ENCODE measurements at places on chromosomes 2 and 18. TPM values are rescaled to one million over a fixed set of nuclear protein-coding genes. Genes with fewer than 3 reads are reported as not detected.
A peak's percentile ranks its signal among the peaks of the same experiment; 100 is the strongest.

GRCh38 chr2:36338827-36339145, 16.8 kb upstream of the CRIM1 start:
- no peak for DNase-seq
- no peaks in the 10 kb centered on the region for H3K4me1 ChIP-seq
- no peak overlapping the region for H3K27ac ChIP-seq
- H3K27me3 ChIP-seq, result no peaks in the 10 kb centered on the region
- no peaks in the 10 kb centered on the region for H3K36me3 ChIP-seq

- H3K27ac ChIP-seq, result peak overlapping the region; percentile 42
- H3K4me1 ChIP-seq, result peaks cover 64% of the 10 kb centered on the region
- no peak overlapping the region for H3K4me3 ChIP-seq
- H3K36me3 ChIP-seq, result no peaks in the 10 kb centered on the region
- DNase-seq, result no peak
Observed at GRCh38 chr2:3656762-3657721, 958 bp upstream of the ALLC start.

DNA sequence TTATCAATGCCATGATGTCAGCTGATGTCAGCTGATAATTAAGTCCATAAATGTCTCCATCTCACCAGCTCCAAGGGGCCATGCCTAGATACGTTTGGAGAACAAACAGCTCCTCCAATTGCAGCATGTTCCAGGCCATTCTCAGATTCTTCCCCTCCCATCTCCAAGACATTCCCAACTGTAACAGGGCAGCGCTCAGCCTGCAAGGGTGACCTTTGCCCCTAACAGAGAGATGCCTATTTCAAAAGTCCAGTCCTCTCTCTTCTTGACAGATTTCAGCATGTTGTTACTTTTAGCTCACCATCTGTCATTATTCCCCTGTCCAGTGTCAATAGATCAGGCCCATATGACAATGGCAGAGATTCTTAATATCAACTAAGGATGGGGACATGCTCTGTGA, 9.9 kb downstream of the PSD4 start:
- no peak for DNase-seq
- no peak overlapping the region for H3K27ac ChIP-seq
- H3K27me3 ChIP-seq, result no peaks in the 10 kb centered on the region
- H3K4me1 ChIP-seq, result peaks cover 22% of the 10 kb centered on the region
- H3K36me3 ChIP-seq, result no peaks in the 10 kb centered on the region
- no peak overlapping the region for H3K4me3 ChIP-seq

- peaks cover 12% of the 10 kb centered on the region for H3K4me1 ChIP-seq
- no peak overlapping the region for H3K27ac ChIP-seq
- H3K36me3 ChIP-seq, result peaks cover 29% of the 10 kb centered on the region
- no peak overlapping the region for H3K4me3 ChIP-seq
Observed at GRCh38 chr2:37201766-37202165, 5.5 kb downstream of the CEBPZOS start.

- H3K4me3 ChIP-seq, result no peak overlapping the region
- no peaks in the 10 kb centered on the region for H3K27me3 ChIP-seq
- no peak overlapping the region for H3K27ac ChIP-seq
Observed at GRCh38 chr2:70632966-70633365, 79.3 kb upstream of the TGFA start.

- no peaks in the 10 kb centered on the region for H3K27me3 ChIP-seq
- H3K27ac ChIP-seq, result no peak overlapping the region
- no peak for DNase-seq
- H3K4me3 ChIP-seq, result no peak overlapping the region
- no peaks in the 10 kb centered on the region for H3K4me1 ChIP-seq
Observed at GRCh38 chr2:13662055-13662454, 945.3 kb downstream of the TRIB2 start.

DNA sequence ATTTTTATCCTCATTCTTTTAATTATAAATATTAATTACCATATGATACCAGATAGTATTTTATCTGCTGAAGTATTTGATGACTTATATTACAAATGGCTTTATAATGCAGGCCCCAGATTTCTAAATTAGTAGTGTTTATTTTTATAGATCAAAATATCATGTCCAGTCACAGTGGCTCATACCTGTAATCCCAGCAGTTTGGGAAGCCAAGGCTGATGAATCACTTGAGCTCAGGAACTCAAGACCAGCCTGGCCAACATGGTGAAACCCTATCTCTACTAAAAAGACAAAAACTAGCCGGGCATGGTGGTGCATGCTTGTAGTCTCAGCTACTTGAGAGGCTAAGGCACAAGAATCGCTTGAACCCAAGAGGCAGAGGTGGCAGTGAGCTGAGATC, 100.1 kb upstream of the ARHGAP15 start:
- DNase-seq, result no peak
- H3K27ac ChIP-seq, result no peak overlapping the region
- peaks cover 13% of the 10 kb centered on the region for H3K27me3 ChIP-seq
- H3K4me1 ChIP-seq, result peaks cover 6% of the 10 kb centered on the region

- H3K27ac ChIP-seq, result no peak overlapping the region
- DNase-seq, result no peak
- no peaks in the 10 kb centered on the region for H3K36me3 ChIP-seq
Observed at GRCh38 chr2:44793322-44793870, 148.1 kb upstream of the SIX3 start.

DNA sequence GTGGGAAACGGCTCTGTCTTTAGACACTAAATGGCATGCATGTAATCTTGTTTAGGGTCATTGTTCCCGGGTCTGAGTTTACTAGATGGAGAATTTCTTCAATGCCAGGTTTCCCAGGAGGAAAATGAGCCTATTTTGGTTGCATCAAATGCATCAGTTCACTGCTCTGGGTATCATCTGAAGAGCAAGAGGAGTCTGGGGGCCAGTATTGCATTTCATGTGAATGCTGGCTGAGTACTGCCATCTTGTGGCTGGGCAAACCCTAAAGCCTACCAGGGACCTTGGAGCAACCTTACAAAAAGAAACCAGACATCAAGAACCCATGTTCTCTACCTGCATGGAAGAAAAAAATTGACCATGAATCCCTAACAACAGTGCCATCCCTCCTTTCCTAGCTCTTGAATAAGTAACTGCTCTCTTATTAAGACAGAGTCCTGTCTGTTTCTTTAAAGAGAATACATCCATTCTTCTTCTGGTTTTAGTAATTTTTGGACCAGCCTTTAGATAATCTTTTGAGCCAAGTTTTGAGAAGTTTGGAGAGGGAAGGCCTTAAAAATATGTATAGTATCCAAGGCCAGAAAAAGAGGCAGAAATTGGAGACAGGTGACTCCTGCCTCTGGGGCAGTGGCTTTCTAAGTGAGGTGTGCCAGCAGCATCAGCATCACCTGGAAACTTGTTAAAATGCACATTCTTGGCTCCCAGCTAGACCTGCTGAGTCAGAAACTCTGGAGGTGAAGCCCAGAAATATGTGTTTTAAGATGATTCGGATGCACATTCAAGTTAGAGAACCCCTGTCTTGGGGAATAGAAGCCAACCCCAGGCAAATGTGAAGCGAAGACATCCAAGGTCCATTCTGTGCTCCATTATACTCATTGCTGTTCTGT, 261.0 kb upstream of the CXCR4 start:
- H3K36me3 ChIP-seq, result no peaks in the 10 kb centered on the region
- no peak overlapping the region for H3K27ac ChIP-seq
- H3K27me3 ChIP-seq, result no peaks in the 10 kb centered on the region
- no peak overlapping the region for H3K4me3 ChIP-seq
- peak; percentile 72 for DNase-seq
- H3K4me1 ChIP-seq, result peaks cover 4% of the 10 kb centered on the region

DNA sequence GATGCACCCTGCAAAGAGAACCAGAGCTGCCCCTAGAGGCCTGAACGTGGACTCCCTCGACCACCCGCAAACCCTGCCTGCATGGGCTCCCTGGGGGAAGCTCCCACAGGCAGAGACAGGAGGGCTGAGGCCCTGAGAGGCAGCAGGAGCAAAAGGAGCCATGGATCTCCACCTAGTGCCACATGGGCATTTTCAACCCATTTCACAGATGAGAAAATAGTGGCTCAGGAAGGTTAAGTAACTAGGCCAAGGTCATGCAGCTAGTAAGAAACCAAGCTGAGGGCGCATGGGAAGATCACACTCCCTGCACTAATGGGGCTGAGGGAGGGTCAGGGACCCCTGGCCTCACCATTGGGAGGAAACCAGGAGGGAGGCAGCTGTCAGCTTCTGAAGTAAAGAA, 271.7 kb upstream of the RAB6C start:
- no peak overlapping the region for H3K4me3 ChIP-seq
- no peak for DNase-seq
- H3K36me3 ChIP-seq, result no peaks in the 10 kb centered on the region
- peaks cover 18% of the 10 kb centered on the region for H3K4me1 ChIP-seq
- no peaks in the 10 kb centered on the region for H3K27me3 ChIP-seq

- DNase-seq, result no peak
- no peaks in the 10 kb centered on the region for H3K27me3 ChIP-seq
- no peaks in the 10 kb centered on the region for H3K36me3 ChIP-seq
Observed at GRCh38 chr2:226207671-226208070, 591.9 kb downstream of the IRS1 start.

Gene GPR45
- 3.5 TPM for polyA plus RNA-seq

Gene SIX3
- polyA plus RNA-seq, result not detected

Gene SGO2
- polyA plus RNA-seq, result 6.8 TPM

Gene MYOM1
- 9.7 TPM for polyA plus RNA-seq

Gene PTPRN
- polyA plus RNA-seq, result 88.1 TPM

Gene IWS1
- 48.3 TPM for polyA plus RNA-seq

Gene EHBP1
- polyA plus RNA-seq, result 60.7 TPM
